ENCODE measurements at places on chromosomes 3 and 15.

- DNase-seq, result no peak
Observed at GRCh38 chr3:196757876-196758739, 18.5 kb downstream of the PAK2 start.

DNA sequence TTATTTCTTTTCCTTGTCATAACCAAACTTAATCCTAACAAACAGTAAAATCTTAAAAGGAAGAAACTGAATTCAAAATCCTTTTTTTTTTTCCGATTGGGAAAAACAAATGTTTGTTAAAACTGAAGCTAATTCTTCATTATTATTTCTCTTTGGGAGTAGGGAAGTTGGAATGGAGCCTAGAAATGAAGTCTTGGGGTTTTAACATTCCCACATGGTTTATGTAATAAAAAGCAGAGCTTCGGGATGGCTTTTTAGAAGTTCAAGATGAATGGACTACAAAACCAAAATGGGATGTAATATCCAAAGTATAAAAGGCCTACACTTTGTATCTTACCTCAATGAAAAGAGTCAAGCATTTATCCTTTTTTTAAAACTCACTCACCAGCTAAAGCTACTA is 189.0 kb upstream of the TMC3 start:
- DNase-seq, result no peak

DNA sequence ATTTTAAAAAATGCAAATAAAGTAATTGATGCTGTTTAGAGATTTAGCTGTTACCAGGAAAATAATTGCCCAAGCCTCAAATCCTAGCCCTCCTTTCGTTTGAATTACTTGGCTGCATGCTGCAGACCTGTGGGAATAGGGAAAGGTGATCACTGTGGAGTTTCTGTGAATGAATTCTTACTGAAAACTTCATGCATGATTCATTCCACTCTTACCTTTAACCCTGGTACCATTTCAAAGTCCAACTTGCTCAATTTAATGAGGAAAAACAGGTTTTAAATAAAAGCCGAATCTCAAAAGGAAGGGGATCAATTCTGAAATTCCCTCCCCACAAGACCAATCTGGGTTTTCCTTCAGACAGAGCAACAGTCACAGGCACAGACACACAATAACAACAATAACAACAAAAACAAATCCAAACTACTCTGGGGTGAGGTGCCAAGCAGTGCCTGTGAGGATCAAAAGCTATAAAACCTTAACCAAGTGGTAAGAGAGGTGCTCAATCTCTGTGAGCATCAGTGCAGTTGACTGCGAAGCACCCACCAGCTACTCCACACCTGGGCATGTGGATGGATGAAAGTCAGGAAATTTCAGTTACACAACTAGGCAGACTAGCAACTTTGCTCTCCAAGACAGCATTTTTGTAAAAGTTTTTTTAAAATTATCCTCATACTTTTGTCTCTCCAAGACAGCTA is 200.8 kb downstream of the CNTN3 start:
- no peak for DNase-seq

DNA sequence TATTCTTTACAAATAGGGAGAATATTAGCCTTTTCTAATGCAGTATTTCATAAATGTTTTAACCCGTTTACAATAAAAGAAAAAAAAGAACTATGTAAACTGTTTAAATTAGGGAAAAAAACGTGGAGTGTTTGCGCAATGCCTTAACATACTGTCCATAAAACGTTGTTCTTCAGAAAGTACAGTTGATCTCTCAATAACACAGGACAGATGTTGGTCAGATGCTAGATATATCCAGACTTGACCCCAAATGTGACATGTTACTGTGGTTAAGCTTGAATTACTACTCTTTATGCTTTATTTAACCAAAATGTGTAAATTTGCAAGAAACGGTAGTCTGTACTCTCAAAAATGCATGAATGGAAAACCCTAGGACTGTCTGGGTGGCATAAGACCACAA is 110.3 kb downstream of the PLOD2 start:
- DNase-seq, result no peak

DNA sequence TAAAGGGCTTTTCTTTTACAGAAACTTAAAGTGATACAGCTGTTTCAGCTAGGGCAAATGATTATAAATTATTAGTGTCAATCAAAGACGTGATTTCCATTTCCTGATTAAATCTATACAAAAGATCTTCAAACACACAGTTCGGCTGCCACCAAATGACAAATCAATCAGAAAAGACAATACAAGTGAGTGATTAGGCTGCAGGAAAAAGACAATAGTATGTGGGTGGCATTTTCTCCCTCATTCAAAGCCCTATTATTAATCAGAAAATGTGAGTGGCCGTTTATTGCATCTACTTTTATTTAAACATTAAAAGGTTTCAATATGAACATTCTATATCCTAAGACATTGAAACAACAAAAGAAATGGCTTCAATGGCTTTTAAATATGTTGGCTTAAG is 895.6 kb upstream of the ROBO1 start:
- DNase-seq, result no peak

DNA sequence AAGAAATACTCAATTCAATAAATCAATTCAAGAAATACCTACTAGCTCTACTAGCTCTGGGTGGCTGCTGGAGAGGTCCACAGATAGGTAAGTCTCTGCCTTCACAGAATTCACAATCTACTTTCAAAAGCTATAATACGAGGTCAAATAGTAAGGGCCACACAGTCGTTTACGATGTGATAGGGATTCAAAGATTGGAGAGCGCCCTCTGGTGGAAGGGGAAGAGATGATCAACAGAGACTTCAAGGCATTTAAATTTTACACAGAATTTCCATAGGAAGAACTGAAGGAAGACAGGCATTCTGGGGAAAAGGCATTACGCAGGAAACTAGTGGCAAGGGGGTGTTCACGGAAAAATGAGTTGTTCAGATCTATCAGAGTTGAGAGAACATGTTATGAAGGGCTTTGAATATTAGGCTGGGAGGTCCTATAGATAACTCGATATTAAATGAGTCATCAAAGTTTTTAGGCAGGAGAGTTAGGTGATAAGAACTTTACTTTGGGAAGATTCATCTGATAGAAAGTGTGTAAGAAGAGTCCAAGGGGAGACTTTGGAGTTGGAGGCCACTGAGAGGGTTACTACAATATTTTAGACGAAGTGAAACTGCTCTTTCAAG is 128.8 kb downstream of the FRMD5 start:
- peak; percentile 22 for DNase-seq

DNA sequence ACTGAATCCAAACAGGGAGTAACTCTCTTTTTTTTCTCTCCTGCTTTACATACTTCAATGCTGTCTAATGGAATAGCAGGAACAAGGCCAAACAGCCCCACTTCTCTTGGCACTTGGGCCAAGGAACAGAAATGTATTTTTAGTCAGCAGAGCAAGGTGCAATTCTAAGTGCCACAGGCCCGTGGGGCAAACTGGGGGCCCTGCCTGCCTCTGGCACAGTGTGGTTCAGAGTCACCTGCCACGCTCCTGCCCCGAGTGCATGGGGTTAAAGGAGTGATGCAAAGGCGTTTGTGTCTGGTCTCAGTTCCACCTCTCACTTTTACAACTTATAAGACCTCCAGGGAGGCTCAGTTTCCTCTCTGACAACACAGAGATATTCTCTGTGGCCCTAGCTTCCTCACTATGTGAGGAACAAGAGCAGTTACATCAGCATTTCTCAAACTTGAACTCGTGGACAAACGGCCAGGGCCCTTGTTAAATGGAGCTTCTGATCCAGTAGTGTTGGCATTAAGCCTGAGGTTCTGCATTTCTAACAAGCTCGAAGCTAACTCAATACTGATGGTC is 51.3 kb downstream of the LRIG1 start:
- no peak for DNase-seq

- DNase-seq, result no peak
Observed at GRCh38 chr3:12759097-12759679, at the start of gene TMEM40. Gene TMEM40, minus strand, starts transcription at chr3:12759259. Its CDS starts 9,427 bp downstream, at chr3:12749832.

DNA sequence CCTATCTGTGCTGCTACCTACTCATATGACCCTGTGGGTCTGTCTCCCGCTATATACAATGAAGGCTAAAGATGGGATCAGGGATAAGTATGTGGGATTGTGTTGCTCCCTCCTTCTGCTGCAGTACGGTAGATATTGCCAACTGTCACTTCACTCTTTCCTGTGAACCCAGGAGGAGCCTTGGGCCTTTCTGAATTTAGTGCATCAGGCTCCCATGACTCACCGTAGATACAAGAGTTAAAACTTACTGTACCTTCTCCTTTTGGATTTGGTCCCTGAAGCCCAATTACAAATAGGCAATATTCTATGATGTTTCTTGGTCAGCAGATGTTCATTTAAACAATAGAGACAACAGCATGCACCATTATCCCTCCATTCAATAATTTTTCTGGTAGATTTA is 27.4 kb downstream of the MITF start:
- DNase-seq, result no peak
